ENCODE measurements at places on chromosomes 7 and 10.

DNA sequence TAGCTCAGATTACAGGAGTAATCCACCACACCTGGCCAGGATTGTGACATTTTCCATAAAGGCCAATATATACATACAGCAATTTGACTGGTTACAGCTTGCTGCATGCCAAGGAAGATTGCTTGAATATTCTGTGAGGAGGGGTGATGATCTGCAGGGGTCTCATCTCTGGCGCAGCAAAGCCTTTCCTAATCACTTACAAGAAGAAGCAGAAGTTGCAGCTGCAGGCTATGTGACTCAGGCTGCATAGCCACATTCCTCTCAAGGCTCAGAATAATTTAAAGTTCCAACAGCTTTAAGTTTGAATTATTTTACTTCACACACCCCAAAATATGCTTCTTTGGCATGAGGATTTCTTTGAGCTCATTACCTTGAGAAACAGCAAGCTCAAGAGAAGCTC is 11.4 kb upstream of the RASGEF1A start:
- DNase-seq = no peak

DNA sequence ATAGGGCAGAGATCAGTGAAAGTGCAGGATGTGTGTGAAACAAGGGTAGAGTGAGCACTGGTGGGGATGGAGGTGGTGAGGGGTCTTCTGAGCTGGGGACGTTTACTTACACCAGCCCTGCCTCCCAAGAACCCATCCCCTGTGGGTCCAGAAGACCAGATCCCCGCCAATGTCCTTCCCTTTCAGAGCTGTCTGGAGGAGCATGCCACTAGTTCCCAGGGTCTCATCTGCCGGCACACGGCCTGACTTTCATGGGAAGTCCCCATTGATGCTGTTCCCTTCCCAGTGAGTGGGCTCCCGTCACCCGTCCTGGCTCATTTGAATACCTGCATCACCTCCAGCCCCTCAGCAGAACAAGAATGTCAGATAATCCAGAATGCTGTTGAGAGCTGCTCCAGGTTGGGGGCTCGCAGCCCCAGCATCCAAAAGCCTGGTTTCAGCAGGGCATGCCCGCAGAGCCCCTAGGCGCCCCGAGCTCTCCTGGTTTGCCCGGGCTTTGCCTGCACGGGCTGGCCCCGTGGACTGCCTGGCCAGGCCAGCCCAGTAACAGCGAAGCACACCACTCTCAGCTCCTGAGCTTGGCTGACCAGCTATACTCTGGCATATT is 246.7 kb downstream of the MGMT start:
- DNase-seq = no peak

GRCh38 chr10:3776796-3777571 is 8.0 kb downstream of the KLF6 start:
- peak; percentile 81 for DNase-seq

GRCh38 chr7:22435720-22436119 is 64.3 kb downstream of the STEAP1B start:
- no peak for DNase-seq

- no peak for DNase-seq
Observed at GRCh38 chr7:69173341-69173740, 424.9 kb upstream of the AUTS2 start.

DNA sequence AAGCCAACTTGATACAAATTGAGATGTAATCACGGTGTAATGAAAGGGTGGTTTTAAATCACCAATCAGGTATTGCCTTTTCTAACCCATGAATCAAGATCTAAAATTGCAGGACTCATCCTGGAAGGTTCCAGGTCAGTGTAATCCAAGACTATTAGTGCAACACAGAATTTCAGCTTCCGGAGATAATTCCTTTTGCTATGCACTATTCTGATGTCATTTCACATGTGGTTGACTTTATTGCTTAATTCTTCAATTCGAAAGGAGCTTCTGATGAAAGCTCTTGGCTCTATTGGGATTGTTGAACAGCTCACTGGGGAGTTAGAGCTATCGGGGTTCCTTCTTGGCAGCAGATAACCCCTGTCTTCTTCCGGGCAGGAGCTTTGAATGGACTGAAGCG is 147.4 kb upstream of the INSYN2A start:
- DNase-seq = no peak

GRCh38 chr10:63707254-63707910 is 186.2 kb downstream of the REEP3 start:
- DNase-seq = no peak

- no peak for DNase-seq
Observed at GRCh38 chr7:64890761-64891362, 12.2 kb upstream of the ZNF273 start.

DNA sequence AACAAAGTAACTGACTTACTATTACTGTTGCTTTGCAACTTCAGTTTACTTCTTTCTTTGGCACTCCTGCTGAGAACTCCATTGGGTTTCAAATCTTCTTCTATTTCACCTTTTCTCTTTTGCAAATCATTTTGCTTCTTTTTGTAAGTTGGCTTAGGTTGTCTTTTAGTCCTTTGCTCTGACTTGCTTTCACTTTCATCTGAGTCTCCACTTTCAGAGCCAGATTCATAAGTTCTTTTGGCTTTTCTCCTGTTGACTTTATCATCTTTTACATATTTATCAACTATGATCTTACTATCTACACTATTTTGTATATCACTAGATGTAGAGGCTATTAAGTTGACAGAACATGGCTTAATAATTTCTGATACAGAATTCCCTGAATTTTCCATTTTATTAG is 73.4 kb downstream of the NRBF2 start:
- no peak for DNase-seq

DNA sequence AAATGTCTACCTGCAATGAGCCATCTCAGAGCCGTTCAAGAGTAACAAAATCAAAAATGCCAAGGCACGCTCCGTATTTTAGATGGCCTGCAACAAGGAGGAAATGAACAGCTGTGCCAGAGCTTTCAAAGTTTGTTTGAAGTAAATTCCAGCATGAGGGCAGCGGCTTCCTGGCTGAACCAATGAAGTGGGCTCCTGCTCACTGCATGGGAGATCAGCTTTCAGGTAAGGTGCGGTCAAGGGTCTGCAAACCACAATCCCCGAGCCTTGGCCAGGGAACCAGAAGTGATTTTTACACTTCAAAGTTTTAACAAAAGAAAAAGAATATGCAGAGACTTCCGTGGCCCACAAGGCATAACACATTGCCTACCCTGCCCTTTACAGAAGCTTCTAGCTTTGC is 120.6 kb downstream of the DIP2C start:
- DNase-seq = no peak

DNA sequence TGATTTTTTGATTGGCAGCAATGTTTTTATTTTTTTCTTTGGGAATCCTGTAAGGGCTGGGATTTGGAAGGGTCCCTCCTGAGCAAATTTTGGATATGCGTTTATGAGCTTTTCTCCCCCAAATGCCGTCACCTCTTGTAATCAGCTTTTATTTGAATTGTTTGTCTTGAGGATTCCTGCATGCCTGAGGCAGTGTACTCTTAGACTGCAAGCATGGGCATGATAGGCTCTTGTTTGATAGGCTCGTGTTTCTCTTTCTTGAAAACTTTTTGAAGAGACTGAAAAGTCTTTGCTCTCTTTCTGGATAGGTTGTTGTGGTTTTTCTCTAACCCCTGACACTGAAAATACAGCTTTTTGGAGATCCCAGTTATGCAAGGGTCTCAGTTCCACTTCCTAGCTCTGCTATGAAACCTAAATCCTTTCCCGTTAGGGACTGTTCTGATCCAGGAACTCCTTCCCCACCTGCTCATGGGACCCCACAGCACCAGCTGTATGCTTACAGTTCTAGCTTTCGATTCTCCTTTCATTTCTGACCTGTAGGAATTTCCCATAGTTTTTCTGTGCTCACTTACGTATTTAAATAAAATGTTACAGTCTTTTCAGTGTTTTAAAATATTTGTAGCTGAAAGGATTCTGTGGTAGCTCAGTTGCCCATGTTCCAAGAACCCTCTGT is 17.2 kb downstream of the TSPAN13 start:
- DNase-seq = no peak

Data from CD4-positive, alpha-beta memory T cell (primary cell).